AG20443 (cell line): ENCODE measurements at places on chromosomes 1 and 21.
A peak's percentile ranks its signal among the peaks of the same experiment; 100 is the strongest.

DNA sequence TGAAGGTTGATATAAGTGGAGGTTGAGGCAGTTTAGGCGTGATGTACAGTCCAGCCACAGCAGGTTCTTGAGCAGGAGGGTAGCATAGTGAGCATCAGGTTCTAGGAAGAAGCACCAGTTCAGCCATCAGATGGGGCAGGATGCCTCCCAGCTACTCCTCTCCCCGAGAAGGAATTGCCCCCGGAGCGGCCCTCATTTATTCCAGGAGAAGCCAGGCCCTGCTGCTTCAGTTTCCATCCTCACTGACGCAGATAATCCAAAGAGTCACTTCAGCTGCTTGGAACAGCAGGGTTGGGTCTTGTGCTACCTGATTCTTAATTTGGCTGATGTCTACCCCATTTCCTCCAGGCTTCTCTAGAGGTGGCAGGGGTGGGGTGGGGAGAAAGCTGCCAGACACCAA, 54.7 kb downstream of the LACTBL1 start:
- no peak for DNase-seq

DNA sequence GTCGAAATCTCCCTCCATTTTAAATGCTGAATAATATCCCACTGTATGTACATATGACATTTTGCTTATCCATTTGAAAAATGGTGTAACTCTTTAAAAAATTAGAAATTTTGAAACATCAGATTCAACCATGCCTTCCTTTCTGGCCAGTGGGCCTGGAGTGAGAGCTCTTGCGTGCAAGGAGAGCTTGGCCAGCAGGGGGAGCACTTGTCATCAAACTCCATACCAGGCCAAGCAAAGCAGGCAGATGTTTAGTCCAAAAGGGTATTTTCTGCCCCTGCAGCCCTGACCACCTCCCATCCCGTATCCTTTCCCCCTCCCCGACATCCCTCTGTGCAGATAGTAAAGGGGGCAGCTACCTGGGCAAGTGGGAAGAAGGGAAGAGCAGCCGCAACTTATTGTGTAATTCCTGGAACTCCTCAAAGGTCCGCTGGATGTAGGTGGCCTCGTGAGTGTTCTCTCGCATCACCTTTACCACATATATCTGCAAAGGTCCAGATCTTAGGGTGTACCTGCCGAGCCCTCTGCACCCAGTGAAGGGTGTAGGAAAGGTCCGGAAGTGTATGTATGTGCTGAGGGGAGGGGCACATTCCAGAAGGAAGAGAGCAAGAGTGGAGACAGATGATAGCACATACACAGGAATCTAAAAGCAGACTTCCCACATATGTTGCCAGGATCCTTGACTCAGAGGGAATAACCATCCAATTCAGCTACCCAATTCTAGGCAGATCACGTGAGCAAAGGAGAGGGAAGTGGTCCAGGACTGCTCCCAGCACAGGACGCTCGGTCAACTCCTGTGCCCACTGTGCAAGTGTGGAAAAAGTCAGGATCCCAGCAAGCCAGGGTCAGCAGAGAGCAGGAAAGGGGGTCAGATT, 19.9 kb upstream of the PPP1R15B start:
- DNase-seq = peak; percentile 80

DNA sequence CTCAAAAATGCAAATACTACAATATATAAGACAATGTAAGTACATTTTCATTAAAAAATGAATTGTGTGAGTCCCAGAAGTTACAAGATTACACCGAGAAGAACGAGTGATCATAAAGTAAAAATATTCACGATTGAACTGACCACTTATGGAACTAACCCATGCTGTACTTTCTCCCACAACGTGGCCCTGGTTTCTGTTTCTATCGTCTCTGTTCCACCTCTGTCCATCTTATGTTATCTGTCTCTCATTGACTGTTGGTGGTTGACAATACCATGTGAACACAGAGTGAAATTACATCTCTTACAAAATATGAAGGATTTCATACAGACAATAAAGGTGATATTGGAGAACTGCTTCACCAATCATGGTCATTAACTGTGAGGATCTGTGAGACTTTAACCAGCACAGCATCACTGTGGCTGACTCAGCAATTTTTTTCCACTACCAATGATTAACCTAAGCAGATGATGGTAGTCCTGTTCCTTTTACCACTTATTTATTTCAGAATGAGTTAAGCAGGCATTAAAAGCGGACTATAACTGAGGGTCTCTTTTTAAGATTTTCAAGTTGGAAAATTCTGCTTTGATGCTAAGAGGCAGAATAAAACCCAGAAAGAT, 165.1 kb downstream of the TGFB2 start:
- no peak for DNase-seq

- no peak for DNase-seq
Observed at GRCh38 chr1:193589597-193590040, 403.2 kb upstream of the B3GALT2 start.

DNA sequence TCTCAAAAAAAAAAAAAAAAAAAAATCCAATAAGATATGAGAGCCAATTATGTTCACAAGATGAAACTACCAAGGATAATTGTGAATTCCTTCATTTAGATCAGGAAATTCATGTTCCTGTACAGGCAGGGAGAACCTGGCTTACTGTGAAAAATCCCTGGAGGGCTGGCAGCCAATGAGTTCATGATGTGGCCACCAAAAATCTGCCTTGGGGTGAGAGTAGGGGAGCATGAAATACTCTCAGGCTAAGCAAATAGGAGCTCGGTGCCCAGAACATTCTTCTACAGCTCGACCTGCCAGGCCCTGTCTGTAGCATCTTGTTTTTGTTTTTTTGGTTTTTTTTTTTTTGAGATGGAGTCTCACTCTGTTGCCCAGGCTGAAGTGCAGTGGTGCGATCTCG, 50.1 kb downstream of the PIK3CD start:
- DNase-seq = peak; percentile 41

DNA sequence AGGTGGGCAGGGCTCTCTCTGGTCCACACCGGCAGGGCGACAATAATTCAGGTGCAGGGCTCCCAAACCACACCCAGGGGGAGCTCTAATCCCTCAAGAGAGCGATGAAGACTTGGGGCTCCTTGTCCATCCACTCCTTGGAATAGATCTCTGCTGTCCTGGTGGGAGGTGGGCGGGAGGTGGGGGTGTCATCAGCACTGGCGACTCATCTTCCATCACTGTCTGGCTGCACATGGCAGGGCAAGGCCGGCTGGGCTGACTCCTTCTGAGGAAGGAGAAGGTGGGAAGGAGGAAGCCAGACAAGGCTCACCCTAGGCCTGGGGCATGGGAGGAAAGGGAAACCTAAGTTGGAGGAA, 29.3 kb downstream of the TNNT2 start:
- DNase-seq = peak; percentile 82

DNA sequence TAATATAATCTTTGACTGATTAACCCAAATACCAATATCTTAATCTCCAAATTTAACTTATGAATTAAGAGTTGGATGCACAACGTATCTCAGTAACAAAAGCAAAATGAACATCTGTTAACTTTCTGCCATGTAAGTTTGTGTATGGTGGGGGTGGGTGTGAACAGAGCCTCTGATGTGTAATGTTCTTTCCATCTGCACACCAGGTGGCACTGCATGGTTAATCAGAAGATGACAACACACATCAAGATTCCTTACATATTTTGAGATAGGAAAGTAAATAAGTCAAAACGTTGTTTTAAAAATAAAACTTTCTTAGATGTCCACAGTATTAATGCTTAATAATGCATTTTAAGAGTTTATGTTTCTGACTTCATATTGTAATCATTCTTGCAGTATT, 251.9 kb downstream of the DPYD start:
- DNase-seq = peak; percentile 54

DNA sequence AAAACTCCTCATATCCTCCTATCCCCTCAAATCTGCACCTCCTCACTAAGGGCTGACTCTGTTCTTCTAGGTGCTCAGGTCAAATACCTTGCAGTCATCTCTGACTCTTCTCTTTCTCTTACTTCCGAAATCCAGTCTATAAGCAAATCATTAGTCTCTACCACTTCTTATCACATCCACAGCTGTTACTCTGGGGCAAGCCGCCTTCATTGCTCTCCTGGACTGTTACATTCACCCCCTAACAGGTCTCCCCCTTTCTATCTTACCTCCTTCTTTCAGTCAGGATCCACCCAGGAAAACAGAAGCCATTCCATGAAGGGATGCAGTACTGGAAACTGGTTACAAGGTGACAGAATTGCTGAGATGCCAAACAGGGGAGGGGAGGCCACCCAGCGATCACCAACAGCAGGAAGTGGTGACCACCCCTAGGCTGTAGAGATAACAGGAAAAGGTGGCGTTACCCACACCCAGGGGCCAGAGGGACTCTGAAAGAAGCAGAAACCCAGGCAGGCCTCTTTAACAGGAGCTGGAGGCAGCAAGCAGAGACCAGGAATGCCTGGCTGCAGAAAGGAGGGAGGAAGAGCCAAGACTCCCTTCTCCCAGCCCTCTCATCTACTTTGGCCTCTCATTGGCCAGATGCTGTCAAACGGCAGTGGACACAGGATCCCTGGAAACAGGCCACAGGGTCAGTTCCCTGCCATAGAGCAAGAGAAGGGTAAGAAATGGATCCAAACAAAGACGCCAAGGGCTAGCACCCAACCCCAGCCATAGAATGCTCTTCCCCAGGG, 55.5 kb upstream of the FOXO6 start:
- DNase-seq = no peak

GRCh38 chr1:2358651-2359640, 32.4 kb downstream of the MORN1 start:
- no peak for DNase-seq

GRCh38 chr1:43279161-43279560, 6.2 kb downstream of the C1orf210 start:
- DNase-seq = no peak

GRCh38 chr1:23923592-23924499, 10.7 kb upstream of the CNR2 start:
- peak; percentile 74 for DNase-seq
